Pancreas (tissue), 10 donors: ENCODE measurements at places on chromosomes 4 and X. TPM values are rescaled to one million over a fixed set of nuclear protein-coding genes. Genes with fewer than 3 reads are reported as not detected.

AADAT gene
- 2.8 TPM for total RNA-seq

FAM241A gene
- total RNA-seq, result 0.95 TPM

DNA sequence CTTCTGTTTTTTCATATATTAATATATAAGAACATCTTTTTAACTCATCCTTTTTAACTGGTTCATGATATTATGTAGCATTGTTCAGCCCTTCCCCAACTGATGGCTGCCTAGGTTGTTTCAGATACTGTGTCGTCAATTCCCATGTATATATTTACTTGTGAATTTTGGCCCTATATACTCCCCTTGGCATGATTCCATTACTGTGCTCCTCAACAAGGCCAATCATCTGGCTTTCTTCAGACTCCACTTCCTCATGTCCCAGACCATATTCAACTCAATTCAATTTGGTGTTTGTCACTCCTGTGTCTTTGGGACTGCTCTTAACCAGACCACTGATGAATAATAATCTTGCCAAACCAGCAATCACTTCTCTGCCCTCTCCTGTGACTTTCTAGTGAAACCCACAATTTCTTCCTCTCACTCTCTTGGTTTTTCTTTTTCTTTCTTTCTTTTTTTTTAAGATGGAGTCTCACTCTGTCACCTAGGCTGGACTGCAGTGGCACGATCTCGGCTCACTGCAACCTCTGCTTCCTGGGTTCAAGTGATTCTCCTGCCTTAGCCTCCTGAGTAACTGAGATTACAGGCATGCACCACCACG lies 2.7 kb upstream of the WDR45 start:
- DNase-seq, result no peak
- no peaks in the 10 kb centered on the region for H3K27me3 ChIP-seq
- no peaks in the 10 kb centered on the region for H3K4me1 ChIP-seq
- no peaks in the 10 kb centered on the region for H3K36me3 ChIP-seq
- H3K27ac ChIP-seq, result no peak overlapping the region

DNA sequence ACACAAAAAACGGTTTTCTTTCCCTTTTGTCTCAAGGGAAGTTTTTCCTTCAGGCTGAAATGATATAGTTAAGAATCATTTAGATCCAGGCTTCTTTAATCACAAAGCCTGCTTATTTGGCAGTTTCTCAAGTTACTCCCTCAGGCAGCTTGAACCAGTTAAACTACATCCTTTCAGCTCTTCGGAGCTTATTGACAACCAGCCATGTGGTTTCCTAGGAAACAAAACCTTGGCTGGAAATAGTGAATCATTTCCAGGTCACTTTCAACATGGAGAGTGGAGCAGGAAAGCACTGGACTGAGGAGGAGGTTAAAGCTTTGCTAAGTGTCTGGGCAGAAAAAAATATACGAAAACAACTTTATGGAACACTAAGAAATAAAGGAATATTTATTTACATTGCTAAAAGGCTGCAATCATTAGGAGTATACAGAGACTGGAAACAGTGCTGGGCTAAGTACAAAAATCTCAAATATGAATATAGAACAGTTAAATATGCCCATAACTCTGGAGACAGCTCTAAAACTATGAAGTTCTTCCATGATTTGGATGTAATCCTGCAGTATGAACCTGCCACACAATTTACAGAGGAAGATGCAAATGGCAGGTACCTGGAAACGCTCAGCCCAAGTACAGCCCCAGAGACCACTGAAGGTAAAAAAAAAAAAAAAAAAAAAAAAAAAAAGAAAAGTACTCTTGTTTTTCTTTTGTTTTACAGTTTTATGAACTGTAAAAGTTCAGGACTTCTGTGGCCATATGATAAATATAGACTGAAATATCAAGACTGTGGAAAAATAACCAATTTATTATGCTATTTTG lies 23.2 kb upstream of the AASDH start:
- peak overlapping the region; percentile 40 for H3K27ac ChIP-seq
- H3K4me1 ChIP-seq, result peaks cover 6% of the 10 kb centered on the region
- no peaks in the 10 kb centered on the region for H3K36me3 ChIP-seq
- H3K27me3 ChIP-seq, result no peaks in the 10 kb centered on the region
- no peak for DNase-seq

DNA sequence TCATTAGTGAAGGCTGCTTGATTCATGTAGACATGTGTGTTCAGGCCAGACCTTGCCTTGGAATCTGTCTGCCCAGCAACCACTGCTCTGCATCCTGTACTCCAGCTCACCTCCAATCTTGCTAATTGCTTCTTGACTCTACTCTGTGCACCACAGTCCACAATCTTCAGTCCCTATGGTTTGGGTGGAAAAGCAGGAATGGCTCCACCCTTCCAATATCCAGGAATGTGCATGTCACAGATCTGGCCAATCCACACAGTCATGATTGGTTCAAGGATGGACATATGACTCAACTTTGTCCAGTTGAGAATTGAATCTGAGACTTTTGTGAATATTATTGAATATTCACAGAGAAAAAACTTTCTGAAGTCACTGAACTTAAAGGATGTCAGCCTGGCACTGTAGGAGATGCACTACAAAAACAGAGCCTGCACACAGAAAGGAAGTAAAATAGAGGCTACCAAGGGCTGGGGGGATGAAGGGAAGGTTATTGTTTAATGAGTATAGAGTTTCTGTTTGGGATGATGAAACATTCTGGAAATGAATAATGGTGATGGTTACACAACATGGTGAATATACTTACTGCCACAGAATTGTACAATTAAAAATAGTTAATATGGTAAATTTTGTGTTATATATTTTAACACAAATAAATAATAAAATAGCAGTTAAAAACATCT lies 161.3 kb upstream of the USP38 start:
- no peak overlapping the region for H3K27ac ChIP-seq
- H3K4me3 ChIP-seq, result no peak overlapping the region
- H3K36me3 ChIP-seq, result no peaks in the 10 kb centered on the region
- no peak for DNase-seq
- H3K27me3 ChIP-seq, result no peaks in the 10 kb centered on the region

PABPC1L2B gene
- total RNA-seq, result not detected

SSX2B gene
- total RNA-seq, result not detected

GRCh38 chrX:38656350-38656915 lies 95.1 kb downstream of the TSPAN7 start:
- no peak overlapping the region for H3K4me3 ChIP-seq
- H3K4me1 ChIP-seq, result peaks cover 5% of the 10 kb centered on the region
- no peak for DNase-seq

WAS gene
- total RNA-seq, result 5.7 TPM

GRCh38 chrX:6708676-6709380 lies 173.9 kb upstream of the VCX3A start:
- H3K4me3 ChIP-seq, result no peak overlapping the region
- no peaks in the 10 kb centered on the region for H3K4me1 ChIP-seq
- no peak overlapping the region for H3K27ac ChIP-seq
- H3K36me3 ChIP-seq, result no peaks in the 10 kb centered on the region
- no peaks in the 10 kb centered on the region for H3K27me3 ChIP-seq

PNMA6A gene
- 0.87 TPM for total RNA-seq

GPC3 gene
- 1.7 TPM for total RNA-seq

ASB9 gene
- 2.0 TPM for total RNA-seq

CLCN4 gene
- total RNA-seq, result 2.0 TPM

DNA sequence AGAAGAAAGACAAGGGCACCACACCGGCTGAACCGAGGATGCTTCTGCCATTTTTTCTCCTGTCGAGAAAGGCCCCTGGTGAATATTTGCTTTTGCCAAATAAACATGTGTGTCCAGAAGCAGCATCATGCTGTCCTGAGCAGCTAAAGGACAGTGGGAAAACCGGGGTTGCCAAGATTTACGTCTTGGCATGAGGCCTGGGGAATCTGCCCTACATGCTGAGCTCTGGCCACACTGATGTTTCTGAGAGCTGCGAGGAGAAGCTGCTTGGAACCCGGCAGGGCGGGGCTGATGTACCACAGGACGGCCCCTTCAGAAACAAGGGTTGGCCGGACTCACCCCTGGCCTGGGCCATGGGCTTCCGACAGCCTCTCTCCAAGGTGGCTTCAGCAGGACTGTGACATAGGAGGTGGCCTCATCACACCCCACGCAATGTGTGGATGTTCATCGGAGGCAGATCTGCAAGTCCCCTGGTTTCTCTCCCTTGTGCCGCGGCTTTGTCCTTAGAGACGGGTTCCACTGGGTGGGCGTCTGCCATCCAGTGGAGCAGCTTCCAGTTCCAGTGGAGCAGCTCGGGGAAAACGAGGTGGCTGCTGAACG lies 42.2 kb upstream of the SORCS2 start:
- no peaks in the 10 kb centered on the region for H3K36me3 ChIP-seq
- no peaks in the 10 kb centered on the region for H3K27me3 ChIP-seq
- no peak overlapping the region for H3K4me3 ChIP-seq
- no peak overlapping the region for H3K27ac ChIP-seq
- no peak for DNase-seq

GRCh38 chr4:87014284-87014782 lies 79.5 kb downstream of the AFF1 start:
- H3K36me3 ChIP-seq, result no peaks in the 10 kb centered on the region
- H3K27ac ChIP-seq, result peak overlapping the region; percentile 98
- DNase-seq, result no peak
- peak overlapping the region; percentile 29 for H3K4me3 ChIP-seq
- H3K4me1 ChIP-seq, result peaks cover 86% of the 10 kb centered on the region
- H3K27me3 ChIP-seq, result no peaks in the 10 kb centered on the region

UGT2B10 gene
- total RNA-seq, result 0.25 TPM

DNA sequence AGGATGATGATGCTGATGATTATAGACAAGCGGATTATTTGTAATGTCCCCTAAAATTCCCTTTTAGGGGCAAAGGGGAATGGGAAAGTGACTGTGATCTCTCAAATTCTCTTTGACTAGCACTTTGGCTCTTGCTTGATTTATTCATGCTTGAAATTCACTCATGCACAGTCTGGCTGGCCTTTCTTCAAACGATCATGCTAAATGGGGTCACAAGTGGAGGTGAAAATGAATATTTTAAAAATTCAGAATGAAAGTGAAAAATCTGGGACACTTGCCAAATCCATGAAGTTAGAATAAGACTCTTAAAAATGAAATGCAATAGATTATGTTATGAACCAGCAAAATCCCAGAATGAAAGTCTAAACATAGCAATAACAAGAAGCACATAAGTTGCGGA lies 173.4 kb upstream of the RAI2 start:
- H3K4me1 ChIP-seq, result no peaks in the 10 kb centered on the region
- no peaks in the 10 kb centered on the region for H3K36me3 ChIP-seq
- DNase-seq, result no peak
- H3K27me3 ChIP-seq, result no peaks in the 10 kb centered on the region
- H3K4me3 ChIP-seq, result no peak overlapping the region
- no peak overlapping the region for H3K27ac ChIP-seq

GRCh38 chr4:38804654-38805295 lies at the start of gene TLR1:
TLR1 (minus strand) TSS chr4:38804791; CDS start chr4:38798831, 5,960 bp downstream.
- no peaks in the 10 kb centered on the region for H3K27me3 ChIP-seq
- H3K27ac ChIP-seq, result peak within 1 kb of the TSS; percentile 82
- no peak for DNase-seq

- H3K4me1 ChIP-seq, result no peaks in the 10 kb centered on the region
- no peak for DNase-seq
- H3K4me3 ChIP-seq, result no peak overlapping the region
- no peaks in the 10 kb centered on the region for H3K36me3 ChIP-seq
- H3K27me3 ChIP-seq, result no peaks in the 10 kb centered on the region
Measured at GRCh38 chrX:152884171-152884570, 13.7 kb upstream of the ZNF185 start.

DNA sequence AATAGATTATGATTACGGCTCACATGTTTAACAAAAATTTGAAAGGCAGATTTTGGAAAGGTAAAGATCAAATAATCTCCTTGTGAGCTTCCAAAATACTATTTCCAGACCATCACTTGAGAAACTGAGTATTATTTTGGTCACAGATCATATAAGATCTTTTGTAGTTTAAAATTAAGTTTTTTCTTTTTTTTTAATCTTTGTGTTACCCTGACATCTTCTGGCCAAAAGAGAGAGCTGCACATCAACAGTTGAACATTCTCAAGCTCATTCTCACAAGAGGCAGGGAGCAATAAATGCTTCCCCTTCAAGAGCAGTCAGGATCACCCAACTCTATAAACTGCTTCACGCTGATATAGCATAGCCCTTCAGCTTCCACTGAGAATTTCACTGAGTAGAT lies 15.9 kb downstream of the TMEM192 start:
- no peaks in the 10 kb centered on the region for H3K27me3 ChIP-seq
- H3K36me3 ChIP-seq, result no peaks in the 10 kb centered on the region
- H3K4me3 ChIP-seq, result no peak overlapping the region
- DNase-seq, result no peak

- H3K27me3 ChIP-seq, result no peaks in the 10 kb centered on the region
- no peaks in the 10 kb centered on the region for H3K36me3 ChIP-seq
- H3K27ac ChIP-seq, result no peak overlapping the region
Measured at GRCh38 chr4:119933606-119934005, 133.0 kb downstream of the MAD2L1 start.

GRCh38 chrX:133384454-133384853 lies 30.8 kb downstream of the GPC4 start:
- no peaks in the 10 kb centered on the region for H3K27me3 ChIP-seq
- no peak for DNase-seq
- H3K4me1 ChIP-seq, result no peaks in the 10 kb centered on the region
- no peak overlapping the region for H3K4me3 ChIP-seq
- no peaks in the 10 kb centered on the region for H3K36me3 ChIP-seq

DNA sequence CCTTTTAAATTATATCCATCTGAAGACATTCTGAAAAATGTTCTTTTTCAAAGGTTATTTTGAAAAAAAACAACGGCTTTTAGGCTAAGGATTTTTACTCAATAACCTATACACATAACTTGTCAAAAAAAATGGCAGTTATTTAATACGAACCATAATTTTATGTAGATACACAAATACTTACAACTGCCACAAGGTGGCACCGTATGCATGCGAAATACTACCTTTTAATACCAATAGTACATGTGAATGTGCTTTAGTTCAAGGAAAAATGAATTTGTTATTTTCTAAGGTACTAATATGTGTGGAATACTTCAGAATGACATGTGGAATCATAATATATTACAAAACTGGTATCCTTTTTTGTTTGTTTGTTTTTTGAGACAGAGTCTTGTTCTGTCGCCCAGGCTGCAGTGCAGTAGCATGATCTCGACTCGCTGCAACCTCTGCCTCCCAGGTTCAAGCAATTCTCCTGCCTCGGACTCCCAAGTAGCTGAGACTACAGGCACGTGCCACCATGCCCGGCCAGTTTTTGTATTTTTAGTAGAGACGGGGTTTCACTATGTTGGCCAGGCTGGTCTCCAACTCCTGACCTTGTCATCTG lies 4.6 kb upstream of the MAD2L1 start:
- no peak overlapping the region for H3K4me3 ChIP-seq
- peak; percentile 51 for DNase-seq
- no peaks in the 10 kb centered on the region for H3K27me3 ChIP-seq
- H3K27ac ChIP-seq, result no peak overlapping the region
- H3K36me3 ChIP-seq, result no peaks in the 10 kb centered on the region
